ENCODE measurements at places on chromosomes 16 and 17.

GRCh38 chr17:44279666-44280391, 11.9 kb upstream of the SLC4A1 start:
- no peak for DNase-seq

DNA sequence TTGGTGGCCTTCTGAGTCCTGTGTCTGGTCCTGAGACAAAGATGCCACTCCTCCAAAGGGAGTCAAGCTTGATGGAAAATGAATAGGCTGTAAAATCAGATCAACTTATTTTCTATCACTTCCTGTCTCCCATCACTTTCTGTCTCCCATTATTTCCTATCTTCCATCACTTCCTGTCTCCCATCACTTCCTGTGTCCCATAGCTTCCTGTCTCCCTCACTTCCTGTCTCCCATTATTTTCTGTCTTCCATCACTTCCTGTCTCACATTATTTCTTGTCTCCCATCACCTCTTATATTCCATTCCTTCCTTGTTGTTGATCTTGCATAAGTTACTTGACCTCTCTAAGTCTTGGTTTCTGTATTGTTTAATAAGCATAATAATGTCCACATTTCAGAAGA, 418.5 kb upstream of the EEF2KMT start:
- DNase-seq: no peak

DNA sequence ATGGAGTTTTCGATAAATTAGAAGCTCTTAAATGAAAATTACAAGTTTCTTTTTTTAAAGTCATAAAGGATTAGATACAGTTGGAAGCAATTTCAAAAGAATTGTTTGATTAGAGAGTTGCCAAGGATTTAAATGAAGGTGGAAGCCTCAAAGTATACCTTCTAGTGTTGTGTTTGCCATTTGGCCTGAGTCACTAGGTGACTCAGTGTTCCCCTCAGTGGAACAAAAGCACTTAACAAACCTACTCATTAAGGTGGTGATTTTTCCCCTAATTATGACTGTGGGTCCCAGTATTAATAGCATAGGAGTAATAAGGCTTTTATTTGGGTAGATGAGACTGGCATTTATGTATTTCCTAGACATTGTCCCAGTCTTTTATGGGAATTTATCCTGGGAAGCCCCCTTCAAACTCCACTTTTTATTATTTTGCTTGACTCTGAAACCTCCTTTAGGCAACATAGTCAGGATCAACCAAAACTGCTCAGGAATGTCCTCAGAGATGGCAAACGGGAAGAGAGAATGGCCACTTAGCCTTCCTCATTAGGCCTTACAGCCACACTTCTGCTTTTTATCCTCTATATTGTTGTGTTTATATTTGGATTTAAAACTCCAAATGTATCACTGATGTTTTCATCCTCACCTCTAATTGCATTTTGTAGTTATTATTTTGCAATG, 161.0 kb downstream of the FTO start:
- no peak for DNase-seq

DNA sequence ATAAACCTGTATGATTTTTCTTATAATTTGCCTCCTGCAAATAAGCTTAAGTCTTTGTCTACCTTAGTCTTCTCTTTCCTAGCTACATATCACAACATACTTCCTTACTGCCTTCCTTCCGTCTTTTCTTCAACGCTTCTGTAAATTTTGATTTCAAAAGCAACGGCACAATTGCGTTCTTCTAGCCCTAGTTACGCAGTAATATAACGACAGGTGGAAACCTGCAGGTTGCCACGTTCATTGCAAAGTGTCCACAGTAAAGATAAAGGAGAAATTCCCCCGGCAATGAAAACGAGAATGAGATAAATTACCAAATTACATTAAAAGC, 546 bp upstream of the PSMD7 start:
- no peak for DNase-seq

GRCh38 chr17:68533887-68534694, 21.9 kb downstream of the PRKAR1A start:
- DNase-seq: no peak

GRCh38 chr17:61399131-61400065, at the start of gene TBX2:
TSS of gene TBX2 (plus strand) at chr17:61399843. CDS start at chr17:61400177, 334 bp downstream.
- DNase-seq: no peak

DNA sequence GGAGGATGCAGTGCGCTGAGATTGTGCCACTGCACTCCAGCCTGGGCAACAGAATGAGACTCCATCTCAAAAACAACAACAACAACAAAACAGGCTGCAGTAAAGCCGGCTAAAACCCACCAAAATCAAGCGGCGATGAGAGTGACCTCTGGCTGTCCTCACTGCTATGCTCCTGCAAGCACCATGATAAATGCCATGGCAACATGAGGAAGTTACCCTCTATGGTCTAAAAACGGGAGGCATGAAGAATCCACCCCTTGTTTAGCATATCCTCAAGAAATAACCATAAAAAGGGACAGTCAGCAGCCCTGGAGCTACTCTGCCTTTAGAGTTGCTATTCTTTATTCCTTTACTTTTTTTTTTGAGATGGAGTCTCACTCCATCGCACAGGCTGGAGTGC, 8.4 kb upstream of the LGALS3BP start:
- DNase-seq: no peak

- no peak for DNase-seq
Measured at GRCh38 chr17:7884581-7885366, 3.8 kb upstream of the CHD3 start.

- no peak for DNase-seq
Measured at GRCh38 chr16:30755955-30756780, 5.7 kb downstream of the CFAP119 start.

- DNase-seq: no peak
Measured at GRCh38 chr17:74466111-74466827, at the start of gene CD300A. TSS of gene CD300A (plus strand) at chr17:74466634. CDS start at chr17:74466704, 70 bp downstream.

DNA sequence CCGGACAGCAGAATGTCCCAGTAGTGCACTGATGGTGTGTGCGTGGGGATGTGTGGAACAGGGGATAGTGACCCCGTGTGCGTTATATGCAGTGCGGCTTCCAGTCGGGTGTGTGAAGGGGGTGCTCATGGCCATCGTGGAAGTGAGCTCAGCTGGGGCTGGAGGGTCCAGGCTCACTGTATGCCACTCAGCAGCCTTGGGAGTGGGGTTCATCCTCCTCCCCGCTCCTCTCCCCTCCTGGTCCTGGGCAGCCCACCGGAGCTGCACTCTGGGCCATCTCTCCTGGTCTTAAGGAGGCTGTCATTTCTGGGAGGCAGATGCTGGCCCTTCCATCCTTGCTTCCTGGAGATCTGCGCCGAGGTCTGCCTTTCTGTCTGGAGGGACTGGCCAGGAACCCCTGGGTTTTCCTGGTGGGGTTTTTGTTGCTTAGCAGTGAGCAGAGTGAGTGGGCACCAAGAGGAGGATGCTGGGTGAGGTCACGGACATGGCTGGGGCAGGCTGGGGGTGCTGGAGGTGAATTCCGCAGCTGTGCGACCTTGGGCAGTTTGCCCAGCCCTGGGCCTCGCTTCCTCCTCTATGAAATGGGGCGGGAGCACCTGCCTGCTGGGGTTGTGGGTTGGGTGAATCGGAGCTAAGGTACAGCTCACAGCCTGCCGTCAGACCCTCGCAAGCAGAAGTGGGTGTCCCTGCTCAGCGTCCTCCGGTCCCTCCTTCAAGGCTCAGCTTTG, 164.1 kb downstream of the SEC14L1 start:
- DNase-seq: no peak

DNA sequence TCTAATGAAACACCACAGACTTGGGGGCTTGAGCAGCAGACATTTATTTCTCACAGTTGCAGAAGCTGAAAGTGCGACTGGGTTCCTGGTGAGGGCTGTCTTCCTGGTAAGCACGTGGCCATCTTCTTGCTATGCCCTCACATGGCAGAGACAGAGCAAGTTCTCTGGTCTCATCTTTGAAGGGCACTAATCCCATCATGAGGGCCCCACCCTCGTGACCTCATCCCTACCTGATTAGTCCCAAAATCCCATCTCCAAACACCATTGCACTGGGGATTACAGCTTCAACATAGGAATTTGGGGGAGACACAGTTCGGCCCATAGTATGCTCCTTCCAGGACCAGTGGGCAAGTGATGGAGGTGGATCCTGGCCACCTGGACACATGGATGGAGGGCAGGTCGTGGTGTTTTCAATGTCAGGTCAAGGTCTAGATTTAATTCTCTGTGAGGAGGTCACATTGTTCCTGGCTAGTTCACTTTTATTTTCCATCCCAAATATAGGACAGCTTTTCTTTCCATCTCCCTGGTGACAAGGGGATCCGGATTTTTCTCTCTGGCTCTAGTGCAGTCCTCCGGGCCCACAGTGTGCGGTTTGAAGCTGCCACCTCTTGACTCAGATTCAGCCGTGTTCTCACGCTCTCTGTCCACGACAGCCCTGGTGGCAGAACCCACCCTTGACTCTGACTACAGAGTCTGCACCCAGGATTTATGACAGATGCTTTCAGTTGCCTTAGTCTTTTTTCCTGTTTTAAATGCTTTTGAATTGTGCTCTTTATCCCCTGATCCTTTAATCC, 160.5 kb upstream of the NOL11 start:
- DNase-seq: no peak

DNA sequence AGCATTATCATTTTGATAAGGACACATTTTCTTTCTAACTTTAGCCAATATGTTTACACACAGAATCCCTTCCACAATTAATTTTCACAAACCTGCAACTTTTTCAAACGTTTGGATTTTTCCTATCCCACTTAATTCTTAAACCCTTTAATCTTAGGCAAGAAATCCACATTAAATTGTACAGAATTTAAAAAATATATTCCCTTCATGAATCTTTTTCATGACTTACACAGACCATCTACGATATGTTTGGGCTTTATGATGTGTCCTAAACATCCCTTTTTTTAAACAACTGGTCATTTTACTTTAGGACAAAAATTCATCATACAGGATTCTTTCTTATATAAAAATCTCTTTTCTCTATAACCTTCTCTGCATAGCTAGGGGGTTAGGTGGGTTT, 241.5 kb upstream of the CNTNAP4 start:
- no peak for DNase-seq

- no peak for DNase-seq
Measured at GRCh38 chr17:49936386-49936785, 32.6 kb upstream of the DLX4 start.

DNA sequence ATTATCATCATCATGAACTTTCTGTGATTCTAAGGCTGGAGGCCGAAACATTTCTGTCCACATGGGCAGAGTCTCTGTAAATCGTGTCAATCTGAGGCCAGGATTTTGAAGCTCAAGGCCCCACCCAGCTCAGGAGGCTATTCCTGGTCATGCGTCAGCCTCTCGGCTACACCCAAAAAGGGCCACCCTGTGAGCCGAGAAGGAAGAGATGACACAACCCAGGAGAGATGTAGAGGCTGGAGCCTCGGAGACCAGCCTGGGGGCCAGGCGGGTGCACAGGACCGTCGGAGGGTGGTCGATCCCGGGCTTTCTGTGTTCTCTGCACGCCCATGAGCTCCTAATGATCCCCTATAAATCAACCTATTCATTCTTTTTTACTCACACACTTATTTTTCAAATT, 1.1 kb upstream of the CACNG1 start:
- DNase-seq: no peak

GRCh38 chr17:21089933-21090901, 36.5 kb upstream of the DHRS7B start:
- DNase-seq: no peak

Measured in SK-N-MC (cell line).